Fibroblast of skin of left quadriceps (primary cell): ENCODE measurements at places on chromosomes 13 and 19.

GRCh38 chr19:1478934-1479707 lies at the start of gene C19orf25:
C19orf25 (minus strand) TSS chr19:1479215; CDS start chr19:1478903, 312 bp downstream.
- peak; percentile 83 for DNase-seq

- DNase-seq, result no peak
These were observed 37.8 kb downstream of the ELF1 start for GRCh38 chr13:40981361-40981760.

DNA sequence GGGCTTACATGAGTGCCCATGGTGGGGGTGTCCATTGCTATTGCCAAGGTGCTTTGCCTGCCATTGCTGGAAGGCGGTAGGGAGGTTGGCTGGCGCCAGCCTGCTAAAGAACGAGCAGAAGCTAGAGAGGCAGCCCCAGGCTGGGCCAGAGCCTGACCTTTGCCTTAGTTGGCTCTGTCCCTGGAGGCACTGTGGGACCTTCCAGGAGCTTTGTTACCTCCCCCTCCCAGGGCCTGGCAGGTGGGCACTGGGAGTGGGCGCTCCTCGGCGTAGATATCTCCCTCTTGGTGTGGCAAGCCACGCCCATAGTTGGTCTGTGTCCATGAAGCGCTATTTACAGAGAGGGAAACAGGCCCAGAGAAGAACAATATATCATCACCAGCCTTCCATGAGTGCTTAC lies 2.3 kb upstream of the SLC25A42 start:
- no peak for DNase-seq

DNA sequence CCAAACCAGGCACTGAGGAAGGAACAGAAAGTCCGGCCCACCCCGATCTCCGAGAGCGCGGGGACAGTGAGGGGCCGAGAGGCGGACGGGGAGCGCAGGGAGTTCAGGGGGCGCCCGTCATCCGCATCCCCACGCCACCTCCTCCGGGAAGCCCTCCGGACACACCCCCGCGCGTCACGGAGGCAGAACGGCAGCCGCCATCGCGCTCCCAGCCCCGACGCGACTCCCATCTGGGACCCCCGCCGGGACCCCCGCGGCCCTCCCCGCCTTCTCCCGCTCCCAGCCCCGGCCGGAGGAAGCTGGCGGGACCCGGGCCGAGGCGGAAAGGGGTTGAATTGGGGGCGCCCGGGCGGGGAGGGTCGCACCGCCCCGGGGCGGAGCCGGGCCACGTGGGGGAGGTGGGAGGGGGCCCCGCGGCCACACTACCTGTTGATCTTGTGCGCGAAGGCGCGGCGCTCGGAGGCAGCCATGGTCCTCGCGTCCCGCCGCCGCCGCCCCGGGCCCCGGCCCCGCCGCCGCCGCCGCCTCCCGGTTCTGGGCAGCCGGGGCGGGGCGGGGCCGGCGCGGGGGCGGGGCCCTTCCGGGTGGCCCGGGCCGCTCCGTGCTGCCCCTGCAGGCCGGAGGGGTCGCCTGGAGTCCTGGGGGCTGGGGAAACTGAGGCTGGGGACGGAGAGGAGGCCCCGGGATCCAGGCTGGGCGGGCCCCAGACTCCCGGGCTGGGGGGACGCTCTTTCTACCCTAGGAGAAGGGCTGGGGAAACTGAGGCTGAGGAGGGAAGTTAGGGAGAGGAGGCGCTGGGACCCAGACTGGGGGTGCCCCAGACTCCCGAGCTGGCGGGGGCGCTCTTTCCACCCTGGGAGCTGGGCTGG lies at the start of gene DOCK6:
TSS of gene DOCK6 (minus strand) at position 554 of the 869 bp plus-strand sequence. CDS start at position 470, 84 bp downstream.
- no peak for DNase-seq

GRCh38 chr19:19181488-19181998 lies 10.4 kb downstream of the BORCS8 start:
- DNase-seq, result no peak

DNA sequence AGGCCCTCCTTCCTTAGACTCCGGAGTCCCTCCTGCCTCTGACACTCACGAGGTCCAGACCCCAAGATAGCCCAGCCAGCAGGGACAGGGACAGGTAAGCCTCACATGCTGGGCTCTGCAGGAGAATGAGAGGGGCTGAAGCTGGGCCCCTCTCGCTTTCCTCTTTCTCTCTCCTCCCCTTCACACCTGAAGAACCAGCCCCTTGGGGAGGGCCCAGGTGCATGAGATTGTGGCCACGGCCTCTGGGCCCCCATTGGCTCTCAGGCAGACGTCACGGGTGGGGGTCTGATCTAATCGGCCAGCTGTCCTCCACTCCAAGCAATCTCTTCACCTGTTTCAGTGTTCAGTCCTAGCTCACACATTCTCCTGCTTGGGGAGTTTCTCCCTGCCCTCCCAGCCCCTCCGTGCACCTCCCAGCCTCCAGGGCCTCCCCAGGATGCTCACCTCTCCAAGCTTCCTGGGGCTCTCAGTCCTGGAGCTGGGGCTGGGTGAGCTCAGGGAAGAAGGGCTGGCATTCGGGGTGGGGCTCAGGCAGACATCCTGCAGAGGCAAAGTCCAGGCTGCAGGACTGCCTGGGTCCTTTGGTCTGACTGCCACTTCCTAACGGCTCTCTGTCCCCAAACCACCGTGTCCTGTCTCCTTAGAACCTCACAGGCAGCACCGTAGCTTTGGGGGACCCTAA lies 2.8 kb downstream of the TMEM150B start:
- DNase-seq, result no peak

DNA sequence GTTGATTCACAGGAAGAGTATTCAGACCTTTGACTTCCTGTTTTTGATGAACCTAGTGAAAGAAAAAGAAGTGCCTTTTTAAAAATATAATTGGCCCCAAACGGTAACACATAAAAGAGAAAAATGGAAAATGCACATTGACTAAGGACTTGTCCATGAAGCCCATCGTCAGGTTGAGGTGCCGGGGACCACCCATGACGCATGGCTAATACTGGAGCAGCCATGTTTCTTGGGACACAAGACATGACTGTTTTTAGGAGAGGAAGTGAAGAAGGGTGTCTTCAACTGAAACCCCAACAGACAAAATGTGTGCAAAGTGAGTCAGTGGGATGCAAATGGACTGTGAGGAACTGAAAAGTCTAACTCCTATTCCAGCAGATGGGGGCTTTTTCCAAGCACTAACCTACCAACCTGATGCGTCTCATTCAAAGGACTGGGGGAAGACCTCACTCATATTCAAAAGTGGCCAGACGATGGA lies 459.4 kb downstream of the FOXO1 start:
- no peak for DNase-seq

DNA sequence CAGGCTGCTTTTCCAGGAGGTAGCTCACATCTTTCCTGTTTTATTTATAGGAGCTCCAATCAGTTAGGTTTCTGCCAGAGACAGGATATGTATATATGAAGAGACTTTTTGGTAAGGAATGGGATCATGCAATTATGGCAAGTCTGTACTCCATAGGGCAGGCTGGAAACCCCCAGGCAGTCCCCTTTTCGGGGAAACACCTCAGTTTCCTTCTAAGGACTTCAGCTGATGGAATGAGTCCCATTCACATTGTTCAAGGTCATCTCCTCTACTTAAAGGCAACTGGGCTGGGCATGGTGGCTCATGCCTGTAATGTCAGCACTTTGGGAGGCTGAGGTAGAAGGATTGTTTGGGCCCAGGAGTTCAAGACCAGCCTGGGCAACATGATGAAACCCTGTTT lies 10.9 kb upstream of the SLC25A42 start:
- no peak for DNase-seq

DNA sequence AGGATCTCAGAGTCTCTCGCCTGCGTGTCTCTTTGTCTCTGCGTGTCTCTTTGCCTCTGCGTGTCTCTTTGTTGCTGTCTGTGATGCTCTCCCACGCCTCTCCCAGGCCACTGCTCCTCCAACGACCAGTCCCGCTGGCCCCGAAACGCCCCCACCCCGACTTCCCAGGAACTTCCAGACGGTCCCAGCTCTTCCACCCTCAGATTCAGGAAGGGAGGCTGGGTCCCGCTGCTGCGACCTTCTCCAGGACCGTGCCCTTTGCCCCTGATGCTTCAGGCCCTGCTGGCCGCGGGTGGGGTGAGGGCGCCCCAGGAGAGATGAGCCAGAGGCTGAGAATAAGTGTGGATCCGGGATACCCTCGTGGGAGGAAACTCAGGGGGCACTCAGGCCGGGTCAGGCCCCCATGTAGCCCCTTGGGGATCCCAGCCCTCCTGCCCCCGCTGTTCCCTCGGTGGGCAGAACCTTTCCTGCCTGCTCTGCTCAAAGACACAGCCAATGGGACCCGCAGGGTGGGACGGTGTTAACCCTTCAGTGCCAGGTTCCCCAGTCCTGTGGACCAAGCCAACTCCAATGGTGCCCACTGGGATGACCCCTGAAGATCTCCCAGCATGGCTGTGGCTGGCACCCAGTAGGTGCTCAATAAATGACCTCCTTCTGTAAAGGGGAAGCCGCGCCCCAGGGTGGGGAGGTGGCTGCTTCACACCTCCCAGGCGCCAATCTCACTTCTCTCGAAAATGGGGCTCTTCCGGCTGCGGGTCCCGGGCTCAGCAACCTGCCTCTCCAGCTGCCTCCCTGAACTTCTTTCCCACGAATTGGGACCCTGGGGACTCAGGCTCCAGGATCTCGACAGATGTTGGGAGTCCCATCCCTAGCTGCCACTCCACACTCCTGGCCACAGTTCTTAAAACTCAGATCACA lies 1.5 kb upstream of the S1PR5 start:
- no peak for DNase-seq

- DNase-seq, result no peak
These were observed 665 bp downstream of the ZNF347 start for GRCh38 chr19:53158119-53158656.

- DNase-seq, result peak; percentile 58
These were observed 2.5 kb upstream of the EEF2 start for GRCh38 chr19:3987619-3988371.

- DNase-seq, result no peak
These were observed 13.6 kb downstream of the LCP1 start for GRCh38 chr13:46168341-46168740.

DNA sequence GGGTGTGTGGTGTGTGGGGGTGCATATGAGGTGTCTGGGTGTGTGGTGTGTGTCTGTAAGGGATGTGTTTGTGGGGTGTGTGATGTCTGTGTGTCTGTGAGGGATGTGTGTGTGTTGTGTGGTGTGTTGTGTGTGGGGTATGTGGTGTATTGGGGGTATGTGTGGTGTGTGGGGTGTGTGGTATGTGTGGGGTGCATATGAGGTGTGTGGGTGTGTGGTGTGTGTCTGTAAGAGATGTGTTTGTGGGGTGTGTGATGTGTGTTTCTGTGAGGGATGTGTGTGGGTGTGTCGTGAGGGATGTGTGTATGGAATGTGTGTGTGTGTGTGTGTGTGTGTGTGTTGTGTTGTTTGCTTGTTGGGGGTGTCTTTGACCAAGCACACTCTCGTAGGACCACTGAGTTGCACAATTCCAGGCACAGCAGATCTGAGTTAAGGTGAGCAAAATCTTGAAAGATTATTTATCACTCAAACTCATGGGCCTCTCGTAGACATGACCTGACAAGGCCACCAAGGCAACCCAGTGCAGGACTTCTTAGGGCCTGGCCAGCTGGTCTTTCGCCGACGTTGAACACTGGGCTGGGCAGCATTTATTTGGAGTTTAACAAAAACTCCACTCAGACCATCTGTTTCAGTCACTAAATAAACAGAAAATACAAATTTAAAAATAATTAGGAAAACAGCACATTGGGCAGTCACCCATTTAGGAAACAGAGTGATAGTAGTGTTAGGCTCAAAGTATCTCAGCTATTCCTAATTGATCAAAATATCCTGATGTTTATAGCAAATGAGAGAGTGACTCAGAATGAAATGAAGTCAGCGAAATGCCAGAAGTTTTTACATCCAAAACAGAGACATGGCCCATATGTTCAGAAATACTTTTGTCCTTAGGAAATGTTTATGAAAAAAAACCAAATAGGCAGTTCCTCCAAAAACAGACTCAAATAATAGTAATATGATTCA lies 301.1 kb downstream of the FGF9 start:
- DNase-seq, result peak; percentile 52

GRCh38 chr13:93462151-93462550 lies 235.5 kb downstream of the GPC6 start:
- DNase-seq, result no peak

DNA sequence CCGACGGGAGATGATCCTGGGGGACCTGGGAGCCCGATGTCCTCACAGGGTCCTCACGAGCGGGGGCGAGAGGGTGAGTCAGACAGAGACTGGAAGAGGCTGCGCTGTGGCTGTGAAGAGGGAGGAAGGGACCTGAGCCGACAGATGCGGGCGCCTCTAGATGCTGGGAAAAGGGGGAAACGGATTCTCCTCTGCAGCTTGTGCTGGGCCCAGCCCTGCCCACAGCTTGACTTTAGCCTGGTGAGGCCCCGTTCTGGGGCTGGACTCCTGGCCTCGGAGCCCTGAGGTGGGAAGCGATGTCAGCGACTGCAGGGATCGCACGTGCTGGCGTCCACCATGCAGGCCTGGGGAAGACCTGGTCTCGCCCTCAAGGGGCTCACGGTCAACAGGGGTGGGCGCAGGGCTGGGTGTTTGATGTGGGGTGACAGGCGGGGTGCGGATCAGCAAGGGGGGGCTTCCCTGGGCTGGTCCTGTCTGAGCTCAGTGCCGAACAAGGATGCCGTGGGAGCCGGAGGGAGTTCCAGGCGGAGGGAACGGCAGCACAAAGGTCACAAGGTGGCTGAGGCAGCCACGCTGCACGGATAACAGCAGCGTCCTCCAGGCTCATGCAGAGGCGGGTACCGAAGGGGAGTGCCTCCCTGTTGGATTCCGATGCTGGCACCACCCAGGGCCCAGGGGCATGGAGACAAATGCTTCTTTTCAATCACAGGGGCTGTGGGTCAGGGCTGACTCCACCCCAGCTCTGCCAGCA lies 31.8 kb downstream of the PIP5K1C start:
- no peak for DNase-seq

DNA sequence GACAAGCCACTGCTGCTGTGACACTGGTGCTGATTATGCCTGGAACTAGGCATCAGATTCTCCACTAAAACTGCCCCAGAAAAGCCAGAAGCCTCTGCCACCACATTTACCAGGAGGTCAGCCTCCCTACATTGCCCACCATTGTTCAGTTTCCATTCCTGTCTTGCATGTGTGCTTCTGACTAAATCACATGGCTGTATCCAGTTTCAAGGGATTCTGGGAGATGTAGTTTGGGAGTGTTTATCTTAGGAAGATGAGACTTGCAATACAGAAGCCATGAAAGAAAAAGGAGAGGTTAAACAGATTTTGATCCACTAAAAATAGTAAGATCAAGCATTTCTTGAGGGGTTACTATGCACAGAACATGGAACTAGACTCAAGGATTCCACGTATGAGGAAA lies 40.7 kb upstream of the SERPINE3 start:
- DNase-seq, result no peak

GRCh38 chr19:33032218-33032781 lies 32.4 kb downstream of the RHPN2 start:
- DNase-seq, result no peak

GRCh38 chr19:52993342-52994178 lies 20.2 kb upstream of the ERVV-1 start:
- DNase-seq, result peak; percentile 46

- DNase-seq, result no peak
These were observed at the start of gene KCNN4 for GRCh38 chr19:43780706-43781525. KCNN4 (minus strand) TSS chr19:43780973; CDS start chr19:43780861, 112 bp downstream.
